ENCODE measurements at places on chromosomes 16 and 17.

GRCh38 chr16:49493836-49494235, 120.2 kb downstream of the C16orf78 start:
- DNase-seq = no peak

- no peak for DNase-seq
Observed at GRCh38 chr16:85704011-85704410, 15.3 kb upstream of the GINS2 start.

DNA sequence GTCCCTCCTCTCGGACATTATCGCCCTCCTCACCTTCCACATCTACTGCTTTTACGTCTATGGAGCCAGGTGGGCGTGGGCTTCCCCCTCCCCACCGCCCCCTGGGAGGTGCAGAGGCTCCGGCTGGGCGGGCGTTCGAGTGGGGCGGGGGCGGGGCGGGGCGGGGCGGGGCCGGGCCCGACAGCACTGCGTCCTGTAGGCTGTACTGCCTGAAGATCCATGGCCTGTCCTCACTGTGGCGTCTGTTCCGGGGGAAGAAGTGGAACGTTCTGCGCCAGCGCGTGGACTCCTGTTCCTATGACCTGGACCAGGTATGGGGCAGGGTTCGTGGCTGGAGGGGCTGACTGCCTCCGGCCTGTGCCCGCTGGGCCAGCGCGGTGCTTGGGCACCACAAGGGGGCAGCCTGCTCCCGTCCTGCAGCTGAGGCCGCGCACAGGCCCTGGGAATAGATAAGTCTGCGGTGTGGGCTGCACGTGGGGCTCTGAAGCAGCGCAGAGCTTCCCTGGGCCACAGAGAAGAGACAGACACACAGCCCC, 9.2 kb downstream of the PIGQ start:
- peak; percentile 89 for DNase-seq

- peak; percentile 74 for DNase-seq
Observed at GRCh38 chr17:66906321-66907278, 57.9 kb upstream of the CACNG4 start.

DNA sequence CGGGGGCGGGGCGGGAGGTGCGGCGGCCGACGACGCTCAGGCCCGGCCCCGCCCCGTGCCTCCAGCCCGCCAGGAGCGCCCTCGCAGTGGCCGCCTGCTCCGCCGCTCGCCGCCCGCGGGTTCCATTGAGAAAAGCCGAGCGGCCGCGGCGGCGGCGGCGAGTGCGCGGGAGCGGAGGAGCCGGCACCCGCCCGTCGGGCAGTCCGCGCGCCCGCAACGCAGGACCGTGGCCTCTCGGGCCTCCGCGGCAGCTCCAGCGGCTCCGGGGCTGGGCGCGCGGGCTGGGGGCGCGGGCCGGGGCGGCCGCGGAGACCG, at the start of gene ZFPM1:
Gene ZFPM1 (plus strand): TSS at position 64 of the 315 bp plus-strand sequence. CDS start 359 bp downstream, outside the sequence.
- DNase-seq = no peak

DNA sequence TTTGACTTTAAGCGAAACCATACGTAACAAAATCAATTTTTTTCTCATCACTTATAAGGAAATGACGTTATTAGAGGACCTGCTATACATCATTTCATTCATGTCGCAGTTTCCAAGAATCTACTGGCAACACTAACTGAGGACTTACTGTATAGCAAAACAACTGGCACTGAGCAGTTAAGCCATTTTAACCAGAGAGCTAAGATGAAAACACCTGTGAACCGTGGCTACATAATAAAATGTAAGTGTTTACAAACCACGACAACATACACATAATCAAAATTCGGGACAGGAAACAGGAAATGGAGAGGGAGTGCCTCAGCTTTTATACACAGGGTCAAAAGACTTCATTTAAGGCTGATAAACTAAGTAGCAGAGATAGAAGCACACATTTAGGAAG, 29.5 kb downstream of the METTL16 start:
- DNase-seq = no peak

DNA sequence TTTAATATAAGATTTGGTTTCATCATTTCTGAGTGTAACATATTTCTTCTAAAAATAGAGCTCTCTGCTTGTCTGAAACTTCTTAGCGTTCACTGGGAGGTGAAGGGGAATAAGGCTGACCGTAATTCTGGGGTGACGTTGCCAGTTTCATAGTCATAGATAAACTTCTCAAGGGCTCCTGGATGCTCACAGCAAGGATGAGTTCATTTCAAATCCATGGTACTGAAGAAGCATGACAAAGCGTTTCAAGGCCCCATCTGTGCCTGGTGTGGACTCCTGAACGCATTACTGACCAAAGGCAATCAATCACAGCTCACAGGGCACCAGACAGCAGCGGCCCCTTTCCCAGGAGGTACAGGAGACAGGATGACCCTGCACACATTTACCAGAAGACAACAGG, 12.0 kb upstream of the EVPL start:
- peak; percentile 35 for DNase-seq

- peak; percentile 78 for DNase-seq
Observed at GRCh38 chr17:4827399-4827798, 5.7 kb upstream of the MINK1 start.

DNA sequence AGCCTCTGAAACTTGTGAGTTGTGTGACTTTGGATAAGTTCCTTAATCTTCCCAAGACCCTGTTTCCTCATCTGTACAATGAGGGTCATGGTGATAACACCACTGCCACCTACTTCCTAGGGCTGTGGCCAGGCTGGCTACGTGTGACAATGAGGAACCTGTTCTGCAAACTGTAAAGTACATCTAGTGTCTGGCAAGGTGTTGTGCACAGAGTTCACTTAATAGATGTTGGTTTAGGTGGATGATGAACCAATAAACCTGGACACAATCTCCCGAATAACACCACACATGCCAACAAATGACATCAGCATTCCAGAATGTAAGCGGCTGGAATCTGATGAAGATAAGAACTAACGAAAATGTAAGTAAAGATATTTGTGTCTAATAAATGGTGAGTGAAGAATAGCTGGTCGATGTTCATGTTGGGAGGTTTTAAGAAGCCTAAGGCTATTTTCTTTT, 82.3 kb downstream of the MARCHF10 start:
- no peak for DNase-seq

Data from ELF-1 (cell line).